Left ventricle myocardium inferior (tissue), 1 donor: ENCODE measurements at places on chromosomes 1 and 21. TPM values are rescaled to one million over a fixed set of nuclear protein-coding genes. Genes with fewer than 3 reads are reported as not detected.
A peak's percentile ranks its signal among the peaks of the same experiment; 100 is the strongest.

Gene SLC5A9
- total RNA-seq, result 0.36 TPM

Gene CYB561D1
- total RNA-seq, result 4.6 TPM

Gene UAP1
- total RNA-seq, result 26.5 TPM

Gene MYOG
- total RNA-seq, result not detected

Gene FCRL1
- not detected for total RNA-seq

Gene KIF21B
- 0.47 TPM for total RNA-seq

Gene TMEM9
- total RNA-seq, result 25.3 TPM

Gene DYNLT5
- 3.1 TPM for total RNA-seq

GRCh38 chr1:243729956-243730355, 120.1 kb downstream of the AKT3 start:
- no peak for DNase-seq

DNA sequence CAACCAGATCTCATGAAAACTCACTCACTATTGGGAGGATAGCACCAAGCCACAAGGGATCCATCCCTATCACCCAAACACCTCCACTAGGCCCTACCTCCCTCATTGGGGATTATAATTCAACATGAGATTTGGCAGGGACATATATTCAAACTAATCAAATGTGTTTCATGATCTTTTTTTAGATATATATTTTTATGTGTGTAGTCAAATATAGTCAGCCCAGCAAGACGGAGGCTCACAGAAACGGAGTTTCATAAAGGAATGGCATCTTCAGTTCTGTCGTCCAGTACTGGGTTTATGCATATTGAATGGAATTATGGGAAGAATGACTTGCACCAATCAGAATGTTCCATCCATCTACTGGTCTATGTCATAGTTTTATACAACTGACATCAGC, 343.3 kb upstream of the KAZN start:
- DNase-seq, result no peak

- DNase-seq, result peak; percentile 77
These were observed 55.8 kb downstream of the SLC45A1 start for GRCh38 chr1:8373581-8374241.

- DNase-seq, result no peak
These were observed 26.3 kb upstream of the SLC16A1 start for GRCh38 chr1:112982328-112982727.

DNA sequence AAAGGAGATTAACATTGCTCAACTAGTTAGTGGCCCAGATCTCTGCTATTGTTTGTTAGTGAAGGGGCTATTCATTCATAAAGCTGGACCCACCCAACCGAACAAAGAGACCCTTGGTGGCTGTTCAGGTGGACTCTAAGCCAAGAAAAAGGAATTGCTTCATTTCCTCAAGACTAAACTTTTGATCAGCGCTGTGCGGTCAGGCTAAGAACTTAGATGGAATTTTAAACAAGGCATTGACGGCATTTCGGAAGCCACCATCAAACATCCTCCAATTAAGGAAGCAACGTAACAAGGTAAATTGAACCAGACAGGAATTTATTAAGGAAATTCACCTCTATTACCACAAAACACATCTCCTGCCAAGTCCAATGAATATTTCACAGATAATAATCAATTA, 19.9 kb upstream of the SHCBP1L start:
- no peak for DNase-seq

DNA sequence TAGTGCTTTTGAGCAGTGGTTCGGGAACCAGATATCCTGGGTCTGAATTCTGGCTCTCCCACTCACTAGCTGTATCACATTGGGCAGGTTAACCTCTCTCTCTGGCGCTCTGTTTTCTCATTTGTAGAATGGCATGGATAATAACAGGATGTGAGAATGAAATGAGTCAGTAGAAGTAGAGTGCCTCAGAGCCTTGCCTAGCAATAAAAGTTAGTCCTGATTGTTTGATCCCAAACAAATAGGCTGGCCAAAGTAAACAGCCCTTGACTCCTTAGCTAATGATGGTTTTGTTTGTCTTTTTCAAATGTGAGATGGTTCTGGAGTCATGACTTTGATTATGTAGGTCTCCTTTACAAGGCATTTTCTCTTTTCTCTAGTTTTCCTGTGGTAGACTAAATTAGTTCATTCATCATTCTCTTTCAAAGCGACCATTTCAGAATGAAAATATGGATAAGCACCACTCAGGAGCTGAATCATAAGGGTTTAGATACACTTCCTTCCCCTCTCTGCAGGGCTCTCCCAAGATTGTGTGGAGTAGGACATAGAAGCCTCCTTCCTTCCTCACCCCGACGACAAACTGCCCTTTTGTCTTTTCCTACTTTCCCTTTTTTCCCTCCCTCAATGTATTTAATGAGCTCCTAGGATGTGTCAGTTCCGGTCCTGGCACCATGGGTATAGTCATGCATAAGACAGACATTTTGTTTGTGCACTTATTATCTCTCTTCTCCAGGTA, 23.1 kb downstream of the KIAA0040 start:
- DNase-seq, result no peak

DNA sequence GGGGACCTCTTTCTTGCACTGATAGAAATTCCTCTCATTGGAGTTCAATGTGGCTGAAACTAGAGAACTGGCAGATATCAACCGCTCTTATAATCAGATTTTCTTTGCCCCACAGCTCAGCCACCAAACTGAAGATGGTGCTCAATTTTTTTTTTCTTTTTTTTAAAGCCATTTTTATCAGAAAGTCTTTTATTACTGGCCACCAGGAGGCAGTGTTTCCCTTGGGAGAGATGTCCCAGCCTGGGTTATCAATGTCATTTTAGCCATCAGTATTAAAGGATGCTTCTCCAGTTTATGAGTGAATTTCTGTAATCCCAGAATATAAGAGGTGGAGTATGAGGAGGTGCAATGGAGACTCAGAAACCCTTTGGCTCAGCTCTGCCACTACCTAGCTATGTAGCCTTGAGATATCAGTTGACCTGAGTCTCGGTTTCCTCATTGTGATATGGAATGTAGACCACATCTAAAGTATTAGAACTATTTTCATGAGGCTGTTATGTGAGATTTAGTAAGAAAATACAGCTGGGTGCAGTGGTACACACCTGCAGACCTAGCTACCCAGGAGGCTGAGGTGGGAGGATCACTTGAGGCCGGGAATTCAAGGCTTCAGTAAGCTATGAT, 27.6 kb downstream of the CD244 start:
- DNase-seq, result no peak

GRCh38 chr1:246020211-246020954, 486.7 kb downstream of the SMYD3 start:
- no peak for DNase-seq

DNA sequence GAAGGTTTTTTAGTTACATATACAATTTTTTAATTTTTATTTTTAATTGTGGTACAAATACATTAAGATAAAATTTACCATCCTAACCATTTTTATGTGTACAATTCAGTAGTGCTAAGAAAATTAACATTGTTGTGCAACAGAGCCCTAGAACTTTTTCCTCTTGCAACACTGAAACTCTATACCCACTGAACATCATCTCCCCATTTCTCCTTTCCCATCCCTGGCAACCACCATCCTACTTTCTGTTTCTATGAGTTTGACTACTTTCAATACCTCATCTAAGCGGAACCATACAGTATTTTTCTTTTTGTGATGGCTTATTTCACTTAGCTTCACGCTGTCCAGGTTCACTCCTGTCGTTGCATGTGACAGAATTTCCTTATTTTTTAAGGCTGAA, 54.1 kb downstream of the PALMD start:
- DNase-seq, result no peak

GRCh38 chr1:150022357-150022756, 11.8 kb upstream of the OTUD7B start:
- DNase-seq, result no peak

DNA sequence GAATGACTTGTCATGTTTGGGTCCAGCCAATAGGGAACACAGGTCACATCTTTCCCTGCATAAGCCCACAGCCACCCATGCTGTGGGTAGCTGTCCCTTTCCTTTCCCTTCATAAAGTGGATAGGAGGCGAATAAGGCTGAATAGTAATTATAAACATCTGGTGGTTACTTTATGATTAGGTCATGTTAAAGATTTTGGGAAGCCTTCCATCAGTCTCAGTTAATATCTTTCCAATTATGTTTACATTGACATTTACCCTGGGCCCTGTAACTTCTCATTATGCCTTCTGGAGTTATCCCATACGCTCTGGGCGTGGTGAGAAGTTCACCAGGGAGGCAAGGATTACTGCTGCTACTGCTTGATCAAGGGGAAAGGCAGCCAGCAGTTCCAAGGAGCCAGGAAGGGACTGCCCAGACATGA, 197.2 kb downstream of the HLX start:
- no peak for DNase-seq

DNA sequence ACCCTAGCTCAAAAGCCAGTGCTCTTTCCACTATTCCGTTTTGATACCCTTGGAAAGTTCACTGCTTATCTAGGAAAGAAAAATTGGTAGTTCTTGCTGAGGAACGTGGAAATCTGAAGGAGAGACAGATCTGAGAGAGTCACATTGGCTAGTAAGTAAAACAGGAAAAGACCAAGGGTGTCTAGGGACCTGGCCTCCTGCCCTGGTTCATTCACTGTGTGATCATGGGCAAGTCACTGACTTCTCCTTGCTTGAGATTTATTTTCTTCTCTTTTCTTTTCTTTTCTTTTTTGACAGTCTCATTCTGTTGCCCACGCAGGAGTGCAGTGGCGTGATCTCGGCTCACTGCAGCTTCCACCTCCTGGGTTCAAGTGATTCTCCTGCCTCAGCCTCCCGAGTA, 90.8 kb downstream of the NFIA start:
- peak; percentile 68 for DNase-seq

GRCh38 chr1:68145418-68146126, 86.8 kb downstream of the WLS start:
- DNase-seq, result no peak

- DNase-seq, result peak; percentile 37
These were observed 550 bp downstream of the TRIM33 start for GRCh38 chr1:114510274-114511031.

DNA sequence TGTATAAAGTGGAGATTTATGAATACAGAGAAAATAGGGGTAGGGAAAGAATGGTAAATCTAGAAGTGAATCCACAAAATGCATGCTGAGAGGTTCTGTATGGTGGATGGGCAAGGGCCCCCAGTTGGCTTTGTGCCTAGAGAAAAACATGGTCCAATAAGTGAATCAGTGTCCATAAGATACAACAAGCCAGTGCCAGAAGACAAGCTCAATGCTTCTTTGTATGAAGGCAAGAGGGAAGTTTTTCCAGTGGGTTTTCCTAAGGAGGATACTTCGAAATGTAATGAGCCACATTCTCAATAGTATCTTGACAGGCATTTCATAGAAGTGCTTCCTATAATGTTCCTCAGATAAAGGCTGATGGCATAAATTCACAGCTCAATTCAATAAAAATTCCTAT, 169.4 kb upstream of the HMCN1 start:
- no peak for DNase-seq

- no peak for DNase-seq
These were observed 156.4 kb upstream of the COL6A1 start for GRCh38 chr21:45825219-45825618.

GRCh38 chr1:82226186-82226505, 425.4 kb downstream of the ADGRL2 start:
- DNase-seq, result no peak

GRCh38 chr1:60848583-60849188, 233.7 kb upstream of the NFIA start:
- DNase-seq, result no peak

DNA sequence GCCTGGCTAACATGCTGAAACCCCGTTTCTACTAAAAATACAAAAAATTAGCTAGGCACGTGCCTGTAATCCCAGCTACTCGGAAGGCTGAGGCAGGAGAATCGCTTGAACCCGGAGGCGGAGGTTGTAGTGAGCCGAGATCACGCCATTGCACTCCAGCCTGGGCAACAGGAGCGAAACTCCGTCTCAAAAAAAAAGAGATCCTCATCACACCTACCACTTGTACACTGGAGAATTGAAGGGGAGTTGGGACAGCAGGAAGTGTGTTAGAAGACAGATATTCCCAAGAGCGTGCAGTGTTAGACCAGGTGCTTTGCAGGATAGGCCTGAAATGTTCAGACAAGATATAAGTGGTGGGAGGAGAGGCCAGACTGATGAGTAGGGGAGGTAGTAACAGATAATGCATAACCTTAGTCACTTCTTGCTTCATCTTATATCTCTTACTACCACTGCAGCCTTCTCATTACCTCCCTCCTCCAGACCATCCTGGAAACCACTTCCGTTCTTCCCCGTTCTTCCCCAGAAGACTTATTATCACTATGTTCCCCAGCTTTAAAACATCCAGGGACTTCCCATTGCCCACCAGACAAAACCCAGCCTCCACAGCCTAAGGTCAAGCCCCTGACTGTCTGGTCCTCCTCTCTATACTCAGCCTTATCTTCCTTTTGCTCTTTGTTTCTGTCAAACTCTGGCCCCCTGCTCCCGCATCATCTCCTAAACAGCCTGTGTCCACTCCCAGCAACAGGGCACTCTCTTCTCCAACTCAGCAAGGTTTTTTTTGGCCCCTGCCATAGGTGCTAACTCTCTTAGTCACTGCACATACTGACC, 21.3 kb downstream of the FAM20B start:
- DNase-seq, result no peak

DNA sequence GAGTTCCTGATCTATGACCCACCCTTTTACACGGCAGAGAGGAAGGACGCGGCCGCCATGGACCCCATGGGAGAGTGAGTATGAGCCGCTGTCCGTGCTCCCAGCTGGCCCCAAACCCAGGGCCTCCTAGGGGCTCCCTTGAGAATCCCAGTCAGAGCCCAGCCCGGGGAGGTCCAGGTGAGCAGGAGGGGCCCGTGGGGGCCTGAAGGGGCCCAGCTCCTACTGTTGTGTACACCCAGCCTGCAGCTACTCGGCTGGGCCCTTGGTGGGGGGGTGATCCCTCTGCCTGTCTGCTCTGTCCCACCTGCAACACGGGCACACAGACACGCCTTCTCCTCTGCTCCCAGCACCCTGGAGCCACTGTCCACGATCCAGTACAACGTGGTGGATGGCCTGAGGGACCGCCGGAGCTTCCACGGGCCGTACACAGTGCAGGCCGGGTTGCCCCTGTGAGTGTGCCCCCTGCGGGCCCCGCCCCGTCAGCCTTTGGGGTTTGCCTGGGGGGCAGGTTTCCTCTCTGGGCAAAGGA, 28.6 kb upstream of the LRRC3 start:
- DNase-seq, result peak; percentile 3

DNA sequence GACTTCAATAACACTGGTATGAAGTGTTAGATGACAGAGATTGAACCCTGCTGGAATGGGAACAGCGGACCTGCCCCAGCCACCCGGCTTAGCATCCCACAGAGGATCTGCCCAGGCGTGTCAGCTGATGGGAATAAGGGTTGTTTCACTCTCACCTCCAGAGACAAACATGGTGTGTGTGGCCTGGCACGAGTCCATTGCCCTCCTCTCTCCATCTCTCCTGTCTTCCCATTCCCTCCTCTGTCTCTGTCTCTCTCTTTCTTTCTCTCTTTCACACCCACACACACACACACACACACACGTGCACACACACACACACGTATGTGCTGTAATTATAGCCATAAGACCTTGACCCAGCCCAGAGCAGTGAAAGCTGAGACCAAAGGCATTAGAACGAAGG, 200.2 kb downstream of the HIVEP3 start:
- no peak for DNase-seq

DNA sequence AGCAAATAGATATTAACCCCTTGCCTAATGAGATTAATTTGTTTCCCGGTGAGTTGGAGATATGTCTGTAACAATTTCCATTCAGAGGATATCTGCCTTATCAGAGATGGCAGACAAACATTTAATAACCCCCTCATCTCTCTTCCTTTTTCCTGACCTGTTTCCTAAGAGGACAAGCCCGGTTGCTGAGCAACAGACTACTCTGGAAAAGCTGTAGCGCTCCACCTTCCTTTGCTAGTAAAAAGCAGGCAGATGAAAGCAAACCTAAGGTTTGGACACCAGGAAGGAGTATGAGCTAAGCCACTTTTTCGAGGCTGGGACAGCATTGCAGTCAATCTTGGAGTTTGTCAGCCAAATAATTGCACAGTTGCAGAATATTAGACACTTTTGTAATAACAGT, 82.4 kb downstream of the RGS21 start:
- no peak for DNase-seq
